NCI-H82 (cell line): ENCODE measurements at places on chromosomes 12 and 14.

DNA sequence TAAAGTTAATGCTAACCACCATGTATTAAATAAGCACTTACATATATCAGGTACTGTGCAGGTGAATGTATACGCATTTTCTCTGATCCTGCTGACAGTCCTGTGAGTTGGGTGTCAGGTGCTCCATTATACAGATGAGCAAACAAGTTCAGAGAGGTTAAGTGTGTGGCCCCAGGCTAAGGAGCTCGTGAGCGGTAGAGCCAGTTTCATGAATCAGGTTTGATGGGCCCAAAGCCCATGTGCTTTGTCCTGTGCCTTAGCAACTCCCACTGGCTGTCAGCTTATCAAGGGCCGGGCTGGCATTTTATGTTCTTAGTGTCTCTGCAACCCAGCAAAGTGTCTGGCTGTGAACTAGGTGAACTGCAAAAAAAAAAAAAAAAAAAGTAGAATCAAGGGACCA, 701.2 kb upstream of the TBX3 start:
- DNase-seq: no peak

DNA sequence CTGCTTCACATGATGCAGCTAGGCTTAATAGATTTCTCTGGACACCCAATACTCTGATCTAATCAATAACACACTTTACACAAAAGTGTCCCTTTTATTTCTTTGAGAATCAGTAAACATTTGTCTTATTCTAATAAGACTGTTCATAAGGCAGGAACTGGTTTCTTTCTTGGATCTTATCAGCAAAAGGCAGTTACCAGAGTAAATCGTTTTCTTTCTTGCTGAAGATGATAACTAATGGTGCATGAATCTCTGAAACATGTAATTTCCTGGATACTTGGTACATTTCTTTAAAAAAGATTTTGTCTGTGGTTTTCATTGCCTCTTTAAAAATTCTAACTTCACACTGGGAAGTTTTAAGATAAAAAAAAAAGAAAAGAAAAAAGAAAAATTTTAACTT, 39.6 kb downstream of the WIF1 start:
- DNase-seq: no peak

DNA sequence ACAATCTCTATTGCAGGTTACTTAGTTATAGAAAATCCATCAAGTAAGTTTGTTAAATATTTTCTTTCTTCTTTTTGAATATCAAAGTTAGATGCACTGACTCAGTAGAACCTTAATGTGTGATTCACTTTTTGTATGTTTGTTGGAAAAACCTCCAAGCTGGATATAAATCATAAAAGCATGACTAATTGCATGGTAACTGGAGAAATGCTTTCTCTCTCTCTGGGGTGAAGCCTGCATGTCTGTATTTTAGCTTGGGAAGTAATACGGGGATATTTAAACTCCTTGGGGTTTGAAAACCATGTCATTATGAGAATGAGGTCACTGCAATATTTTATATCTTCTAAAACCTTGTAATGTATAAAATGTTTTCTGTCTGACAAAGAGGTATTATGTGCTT, 58.6 kb upstream of the MYF6 start:
- DNase-seq: no peak

DNA sequence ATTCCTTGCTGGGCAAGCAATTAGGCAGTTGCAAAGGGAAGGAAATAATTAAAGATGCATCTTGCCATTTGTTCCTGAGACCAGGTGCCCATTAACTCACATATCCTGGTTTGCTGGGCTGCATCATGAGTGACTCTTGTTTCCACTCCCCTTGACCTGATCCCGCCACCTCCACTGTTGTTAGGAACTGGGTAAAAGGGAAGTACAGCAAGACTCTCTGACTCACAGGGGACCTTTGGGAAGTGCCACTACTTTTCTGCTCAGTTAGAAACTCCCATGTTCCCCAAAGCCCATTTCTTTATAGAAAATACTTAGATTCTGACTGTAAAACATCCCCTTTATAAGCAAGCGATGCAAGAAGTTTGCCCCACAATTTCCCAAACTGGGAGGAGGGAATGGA, 186.0 kb upstream of the BCL2L14 start:
- DNase-seq: no peak

DNA sequence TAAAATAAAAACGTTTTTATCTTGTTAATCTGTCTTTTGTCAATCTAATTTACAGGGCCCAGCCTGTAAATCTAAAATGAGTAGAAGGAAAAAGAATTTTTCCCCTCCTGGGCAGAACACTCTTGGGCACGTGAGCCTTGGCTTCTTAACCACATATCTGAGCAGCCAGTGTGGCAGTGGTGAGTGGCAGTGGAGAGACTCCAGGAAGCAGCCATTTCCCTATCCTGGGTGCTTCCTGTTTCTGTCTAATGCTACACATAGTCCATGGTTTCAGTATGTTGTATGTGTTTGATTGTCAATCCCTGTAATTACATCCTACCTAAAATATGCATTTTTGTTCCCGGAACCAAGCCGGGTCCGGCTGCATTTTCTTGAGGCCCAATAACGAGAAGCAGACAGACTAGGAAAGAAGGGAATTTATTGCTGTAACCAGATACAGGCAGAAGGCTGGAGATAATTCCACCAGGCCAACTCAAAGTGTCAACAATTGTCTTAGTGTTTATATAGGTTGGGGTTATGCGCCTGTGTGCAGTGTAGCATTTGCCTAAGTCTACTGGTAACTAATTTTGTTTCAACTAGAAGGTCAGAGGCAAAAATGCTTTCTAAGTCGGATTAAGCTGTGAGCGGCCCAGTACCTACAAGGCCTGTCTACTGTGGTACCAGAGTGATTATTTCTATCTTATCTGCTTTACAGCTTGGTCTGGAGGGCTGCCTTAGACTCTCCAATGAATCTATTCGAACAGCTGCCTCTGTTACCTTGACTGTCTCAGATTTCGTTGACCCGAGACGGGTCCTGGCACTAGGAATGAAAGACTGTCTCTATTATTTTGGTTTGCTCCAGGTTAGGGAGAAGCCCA, 82.4 kb upstream of the RESF1 start:
- DNase-seq: peak; percentile 20

- no peak for DNase-seq
Observed at GRCh38 chr12:10289005-10289754, 18.5 kb upstream of the KLRD1 start.

- peak; percentile 51 for DNase-seq
Observed at GRCh38 chr14:69682621-69683263, 71.3 kb downstream of the SUSD6 start.

DNA sequence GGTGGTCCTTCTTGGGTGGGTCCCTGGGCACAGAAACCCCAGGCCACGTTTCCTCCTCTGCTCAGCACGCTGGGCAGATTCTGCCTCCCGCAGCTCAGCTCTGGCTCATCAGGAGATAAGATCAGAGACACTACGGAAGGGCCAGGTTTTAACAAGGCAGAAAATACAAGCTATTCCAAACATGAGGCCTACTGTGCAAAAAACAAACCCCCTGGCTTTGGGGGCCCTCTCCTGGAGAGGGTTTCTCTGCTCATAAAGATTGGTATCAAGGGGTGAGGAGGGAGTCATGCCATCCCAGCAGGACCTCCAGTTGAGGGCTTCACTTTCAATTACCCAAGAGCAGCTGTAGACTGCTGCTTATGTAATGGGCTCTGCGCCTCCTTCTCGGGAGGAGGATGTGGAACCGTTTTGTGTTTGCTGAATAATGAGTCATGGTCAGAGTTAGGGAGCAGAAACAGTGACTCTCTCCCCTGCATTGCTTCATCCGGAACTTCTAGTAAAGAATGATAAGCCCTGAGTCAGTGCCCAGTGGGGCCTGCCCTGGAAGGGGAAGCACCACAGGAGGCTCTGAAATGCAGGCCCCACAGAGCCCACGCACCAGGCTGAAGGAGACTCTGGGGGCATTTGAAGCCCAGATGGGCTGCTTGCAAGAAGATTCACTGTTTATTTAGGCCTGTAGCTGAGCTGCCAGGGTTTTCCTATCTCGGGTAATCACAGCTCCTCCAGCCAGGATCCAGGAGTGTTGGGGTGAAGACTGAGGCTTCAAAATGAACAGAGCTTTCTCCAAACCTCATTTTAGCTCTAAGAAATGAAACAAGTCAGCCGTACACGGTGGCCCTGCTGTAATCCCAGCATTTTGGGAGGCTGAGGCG, 79.3 kb downstream of the SSPN start:
- DNase-seq: no peak

- DNase-seq: no peak
Observed at GRCh38 chr12:26112703-26113147, 12.1 kb downstream of the BHLHE41 start.

DNA sequence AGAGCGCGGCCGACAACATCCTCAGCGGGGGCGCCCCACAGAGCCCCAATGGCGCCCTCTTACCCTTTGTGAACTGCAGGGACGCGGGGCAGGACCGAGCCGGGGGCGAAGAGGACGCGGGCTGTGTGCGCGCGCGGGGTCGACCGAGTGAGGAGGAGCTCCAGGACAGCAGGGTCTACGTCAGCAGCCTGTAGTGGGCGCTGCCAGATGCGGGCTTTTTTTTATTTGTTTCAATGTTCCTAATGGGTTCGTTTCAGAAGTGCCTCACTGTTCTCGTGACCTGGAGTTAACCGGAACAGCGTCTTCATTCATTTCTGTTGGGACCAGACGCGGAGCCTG, 103.8 kb upstream of the FKBP4 start:
- DNase-seq: peak; percentile 43

DNA sequence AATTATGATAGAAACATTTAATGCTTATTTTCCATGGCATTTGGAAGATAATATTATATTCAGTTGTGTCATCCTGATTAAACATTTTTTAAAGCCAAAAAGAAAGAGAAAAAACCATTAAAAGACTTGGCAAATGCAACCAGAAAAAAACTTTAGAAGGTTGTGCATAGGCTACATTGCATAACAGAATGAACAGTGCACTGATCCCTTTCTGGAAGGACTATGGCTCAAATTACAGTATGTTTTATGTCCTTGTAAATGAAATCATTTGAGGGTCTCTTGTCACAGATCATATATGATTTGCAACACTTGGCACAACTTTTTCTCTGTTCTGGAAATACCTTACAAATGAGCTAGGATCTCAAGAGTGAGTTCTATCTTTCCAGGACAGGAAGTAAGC, 275.2 kb upstream of the FLRT2 start:
- no peak for DNase-seq

DNA sequence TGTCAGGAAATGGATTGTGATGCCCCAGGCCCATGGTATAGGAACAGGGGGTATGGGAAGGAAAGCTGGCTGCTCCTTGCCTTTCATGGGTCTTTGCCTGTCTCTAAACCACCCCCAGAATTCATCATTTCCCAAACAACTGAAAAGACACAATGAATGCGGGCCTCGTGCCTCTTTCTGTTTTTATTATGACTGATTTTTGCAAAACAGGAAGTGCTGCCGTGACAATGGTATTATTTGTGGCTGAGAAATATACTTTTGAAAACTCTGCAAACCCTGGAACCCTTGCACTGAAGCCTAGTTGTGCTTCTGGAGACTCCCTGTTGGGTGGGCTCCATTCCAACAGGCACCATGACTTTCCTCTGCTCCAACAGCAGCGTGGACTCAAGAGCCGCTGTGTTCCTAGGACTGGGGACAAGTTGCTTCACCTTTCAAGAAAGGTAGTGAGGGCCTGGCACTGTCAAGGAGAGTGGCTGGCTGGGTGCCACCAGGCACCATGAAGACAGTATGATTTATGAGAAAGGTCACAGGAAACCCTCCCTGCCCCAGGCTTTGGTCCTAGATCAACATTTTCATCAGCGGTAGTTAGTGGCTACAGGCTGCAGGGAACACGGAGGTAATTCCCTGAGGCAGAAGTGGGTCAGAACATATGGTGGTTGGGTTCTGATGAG, 4.8 kb upstream of the DGLUCY start:
- DNase-seq: no peak

DNA sequence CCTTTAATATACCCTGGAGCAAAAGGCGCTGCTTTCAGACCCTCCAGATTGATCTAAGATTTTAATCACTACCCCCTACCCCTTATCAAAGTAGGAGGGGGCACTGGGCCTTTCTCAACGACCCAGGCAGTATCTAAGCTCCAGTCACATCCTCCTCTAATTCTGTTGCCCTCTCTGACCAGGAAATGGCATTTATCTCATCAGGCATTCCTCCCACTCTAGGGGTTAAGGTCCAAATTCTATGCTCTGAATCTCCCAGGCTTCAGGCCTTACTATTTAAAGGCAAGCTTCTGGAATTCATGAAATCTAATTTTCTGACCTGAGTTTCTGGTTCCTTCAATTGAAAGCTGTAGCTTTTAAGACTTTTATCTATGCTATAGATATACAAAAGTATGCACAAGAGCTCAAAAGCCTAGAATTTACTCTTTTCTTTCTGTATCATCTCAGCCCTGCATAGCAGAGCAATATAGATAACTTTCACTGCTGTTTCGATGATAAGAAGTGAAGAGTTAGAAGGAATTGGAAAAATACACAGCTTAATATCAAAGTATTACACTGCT, 622.9 kb downstream of the RPS29 start:
- no peak for DNase-seq

DNA sequence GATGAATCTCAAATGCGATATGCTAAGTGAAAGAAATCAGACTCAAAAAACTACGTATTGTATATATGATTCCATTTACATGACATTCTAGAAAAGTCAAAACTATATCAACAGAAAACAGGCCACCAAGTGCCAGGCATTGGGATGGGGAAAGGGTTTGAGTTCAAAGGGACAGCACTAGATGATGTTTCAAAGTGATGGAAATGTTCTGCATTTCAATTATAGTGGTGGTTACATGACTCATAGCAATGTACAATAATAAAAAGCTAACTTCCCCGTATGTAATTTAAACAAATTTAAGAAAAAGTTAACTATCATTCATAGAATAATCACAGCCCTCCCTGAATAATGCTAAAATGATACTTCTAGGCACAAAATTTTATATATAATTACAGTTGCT, 13.5 kb downstream of the HECTD1 start:
- no peak for DNase-seq

DNA sequence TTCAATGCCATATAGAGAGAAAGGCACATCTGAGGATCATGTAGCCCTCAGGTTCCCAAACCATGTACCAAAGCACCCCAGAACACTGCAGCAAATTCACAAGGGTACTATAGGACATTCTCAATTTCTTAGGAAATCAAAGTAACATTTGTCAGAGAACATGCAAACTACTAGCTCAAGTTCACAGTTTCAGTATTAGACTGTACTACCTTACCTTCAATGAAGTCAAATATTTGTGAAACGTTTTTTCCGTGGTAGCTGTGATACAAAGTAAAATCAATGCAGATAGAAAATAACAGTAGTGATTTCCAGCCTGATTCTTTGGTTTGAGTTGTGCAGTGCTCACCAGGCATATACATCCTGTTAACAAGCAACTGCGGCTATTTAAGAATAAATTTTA, 197.1 kb downstream of the MED13L start:
- DNase-seq: no peak

GRCh38 chr14:35495278-35495677, 38.7 kb upstream of the INSM2 start:
- DNase-seq: no peak

DNA sequence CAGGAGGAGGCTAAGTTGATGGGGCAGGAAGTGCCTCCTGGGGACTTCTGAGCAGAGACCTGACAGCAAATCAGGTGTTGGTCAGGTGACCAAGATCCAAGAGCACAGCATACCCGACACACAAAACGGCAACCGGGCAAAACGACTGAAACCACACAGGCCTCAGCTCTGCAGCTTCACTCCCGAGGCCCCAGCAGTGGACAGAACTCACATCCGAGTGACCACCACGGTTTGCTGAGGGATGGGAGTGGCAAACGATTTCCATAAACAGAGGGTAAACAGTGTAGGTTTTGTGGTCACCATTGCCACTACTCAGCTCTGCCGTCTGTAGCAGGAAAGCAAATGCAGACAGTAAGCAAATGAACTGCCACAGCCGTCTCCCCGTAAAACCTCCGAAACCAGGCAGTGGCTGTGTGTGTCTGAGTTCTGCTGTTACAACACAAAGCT, 14.4 kb downstream of the CHFR start:
- DNase-seq: no peak

GRCh38 chr12:78392918-78393317, 471.7 kb upstream of the SYT1 start:
- peak; percentile 66 for DNase-seq
